ENCODE measurements at places on chromosomes 1 and 21. TPM values are rescaled to one million over a fixed set of nuclear protein-coding genes. Genes with fewer than 3 reads are reported as not detected.

Gene UBL4B
- not detected for total RNA-seq

Gene KIF21B
- total RNA-seq, result 3.6 TPM

DNA sequence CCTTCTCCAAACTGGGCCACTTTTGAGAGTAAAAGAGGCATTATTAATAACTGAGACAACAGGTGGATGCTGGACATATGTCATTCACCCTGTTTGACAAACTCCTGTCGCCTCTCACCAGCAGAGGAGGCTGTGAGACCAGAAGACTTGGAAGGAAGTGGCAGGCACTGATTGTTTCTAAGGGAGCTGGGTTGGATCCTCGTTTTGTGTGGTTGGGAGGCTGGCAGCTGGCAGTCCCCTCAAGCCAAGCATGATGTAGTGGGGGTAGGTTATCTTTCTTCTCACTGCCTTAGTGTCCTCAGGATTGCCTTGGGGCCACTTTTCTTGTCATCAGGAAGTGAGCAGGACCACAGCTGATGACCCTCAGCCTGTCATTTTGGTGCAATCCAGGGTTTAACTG is 86.5 kb upstream of the KCNJ15 start:
- no peak for DNase-seq

GRCh38 chr1:174359454-174359805 is 88.3 kb upstream of the GPR52 start:
- DNase-seq, result no peak

DNA sequence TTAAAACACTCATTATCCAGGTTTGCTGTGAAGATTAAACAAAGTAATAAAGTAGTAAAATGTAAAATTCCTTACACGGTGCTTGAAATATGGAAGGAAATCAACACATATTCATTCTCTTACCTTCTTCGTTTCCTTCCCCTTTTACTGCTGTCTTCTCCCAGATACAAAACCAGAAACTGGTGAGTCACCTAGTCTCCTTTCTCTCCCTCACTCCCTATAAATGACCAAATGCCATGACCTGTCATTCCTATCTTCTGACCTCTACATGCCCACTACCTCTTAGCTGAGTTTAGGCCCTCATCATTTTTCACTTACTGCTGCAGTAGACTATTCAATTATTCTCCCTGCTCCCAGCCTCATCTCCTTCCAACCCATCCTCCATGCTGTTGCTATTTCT is 4.3 kb upstream of the NR1I3 start:
- no peak for DNase-seq

GRCh38 chr1:82703951-82704350 is 903.2 kb downstream of the ADGRL2 start:
- DNase-seq, result no peak

GRCh38 chr1:208008534-208008933 is 97.6 kb upstream of the CD34 start:
- DNase-seq, result no peak

Measured in upper lobe of left lung (tissue), 6 donors.